ENCODE measurements at places on chromosomes 1 and 21.

GRCh38 chr1:21383785-21384401 is 56.0 kb upstream of the NBPF3 start:
- no peak for DNase-seq

- DNase-seq: no peak
These were observed 12.0 kb upstream of the KCNH1 start for GRCh38 chr1:211145944-211146343.

DNA sequence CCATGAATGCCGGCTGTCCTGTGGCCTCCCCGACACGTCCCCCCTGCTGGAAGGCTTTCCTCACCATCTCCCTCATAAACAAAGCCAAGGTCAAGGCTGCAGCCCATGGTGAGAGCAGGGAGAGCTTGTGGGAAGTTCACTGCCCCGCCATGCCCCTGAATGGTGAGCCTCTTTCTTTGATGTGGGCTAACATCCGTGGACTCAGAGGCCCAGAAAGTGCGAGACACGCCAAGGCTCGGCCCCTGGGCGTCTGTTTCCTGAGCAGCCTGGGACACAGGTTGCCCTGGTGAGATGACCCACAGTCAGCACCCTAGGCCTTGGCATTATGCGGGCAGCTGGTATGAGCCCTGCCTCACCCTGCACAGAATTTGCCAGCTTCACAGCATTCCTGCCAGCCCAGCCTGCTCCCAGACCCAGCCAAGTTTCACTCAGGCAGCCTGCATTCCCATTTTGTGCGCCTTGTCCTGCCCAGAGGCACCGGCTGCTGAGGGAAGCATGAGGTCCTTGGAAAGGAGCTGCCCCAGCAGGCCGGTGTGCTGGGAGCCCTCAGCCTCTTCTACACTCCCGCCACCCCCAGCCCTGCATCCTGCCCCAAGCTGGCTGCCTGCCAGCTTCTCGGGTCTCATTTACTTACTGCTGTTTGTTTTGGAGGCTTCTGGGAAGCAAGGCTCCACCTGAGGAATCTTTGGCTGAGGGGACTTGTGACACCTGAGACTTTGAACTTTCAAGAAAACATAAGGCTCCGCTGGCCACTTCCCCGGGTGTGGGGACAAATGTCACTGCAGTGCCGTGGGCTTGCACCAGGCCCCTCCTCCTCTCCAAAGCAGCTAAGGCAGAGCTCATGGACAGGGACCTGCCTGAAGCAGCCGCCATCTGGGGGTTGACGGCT is 31.9 kb downstream of the NEK2 start:
- no peak for DNase-seq

DNA sequence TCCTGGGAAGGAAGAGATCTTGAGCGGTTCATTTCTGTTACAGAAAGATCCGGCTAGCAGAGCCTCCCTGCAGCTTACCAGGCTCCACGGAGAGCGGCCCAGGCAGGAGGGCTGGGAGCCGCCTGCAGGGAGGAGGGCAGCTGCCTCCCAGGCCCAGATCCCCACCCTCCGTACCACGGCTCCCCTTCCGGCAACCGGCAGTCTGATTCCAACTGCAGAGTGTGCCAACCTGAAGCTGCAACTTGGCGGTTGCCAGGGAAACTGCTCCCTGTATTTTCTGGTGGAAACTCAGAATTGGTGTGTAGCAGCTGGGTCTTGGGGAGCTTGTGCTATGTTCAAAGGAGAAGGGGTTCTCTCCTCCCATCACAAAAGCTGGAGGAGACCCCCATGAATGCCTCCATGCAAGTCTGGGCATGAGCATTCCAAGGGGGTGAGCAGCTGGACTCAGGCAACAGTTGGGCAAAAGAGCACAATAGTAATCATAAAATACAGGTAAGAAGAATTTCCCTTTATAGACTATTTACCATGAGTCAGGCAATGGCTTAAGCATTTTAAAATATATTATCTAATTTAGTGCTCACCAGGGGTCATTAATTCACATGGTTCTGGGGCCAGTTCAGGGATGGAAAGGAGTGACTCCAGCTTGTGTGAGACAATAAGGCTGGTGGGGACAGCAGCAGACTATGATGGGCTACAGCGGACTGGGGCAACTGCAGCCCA is 46.1 kb upstream of the KAZN start:
- DNase-seq: no peak

- no peak for DNase-seq
These were observed 7.4 kb downstream of the GJA4 start for GRCh38 chr1:34800214-34800613.

GRCh38 chr1:227731696-227732585 is 3.2 kb downstream of the JMJD4 start:
- DNase-seq: no peak

Data from nephron progenitor cell (in vitro differentiated cells).